AML-193 (cell line): ENCODE measurements at places on chromosomes 11 and 22.

DNA sequence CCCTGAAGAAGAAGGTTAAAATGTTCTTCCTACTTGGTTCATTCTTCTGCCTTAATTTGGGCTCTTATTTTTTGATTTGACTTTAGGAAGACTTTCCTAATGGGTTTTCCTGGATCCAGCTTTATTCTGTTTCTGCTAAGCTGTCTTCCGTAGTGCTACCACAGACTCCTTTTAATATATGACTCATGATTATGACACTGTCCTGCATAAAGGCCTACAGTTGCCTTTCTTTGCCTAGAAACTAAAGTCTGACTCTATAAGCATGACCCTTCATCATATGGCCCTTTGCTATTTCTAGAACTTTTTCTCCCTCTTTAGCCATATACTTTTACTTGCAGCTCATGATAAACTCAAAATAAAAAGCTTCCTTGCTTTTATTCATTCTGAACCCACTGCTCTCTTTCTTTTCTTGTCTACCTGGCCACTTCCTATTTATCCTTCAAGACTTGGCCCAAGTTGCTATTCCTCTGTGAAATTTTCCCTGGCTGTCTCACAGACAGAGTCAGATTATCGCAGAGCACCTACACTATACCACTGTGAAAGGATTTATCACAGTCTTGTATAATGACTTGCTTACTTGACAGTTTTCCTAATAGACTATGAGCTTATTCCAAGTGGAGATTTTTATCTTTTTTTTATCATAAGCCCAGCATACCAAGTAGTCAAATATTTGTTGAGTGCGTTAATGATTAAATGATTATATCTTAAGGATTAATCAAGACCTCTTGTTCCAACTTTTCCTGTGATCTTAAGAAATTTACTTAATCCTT lies 24.7 kb downstream of the TBCEL start:
- DNase-seq = no peak

- DNase-seq = no peak
These were observed 236.5 kb downstream of the DDX10 start for GRCh38 chr11:108901359-108901758.

- DNase-seq = peak; percentile 42
These were observed 4.6 kb upstream of the ACER3 start for GRCh38 chr11:76856106-76856505.

DNA sequence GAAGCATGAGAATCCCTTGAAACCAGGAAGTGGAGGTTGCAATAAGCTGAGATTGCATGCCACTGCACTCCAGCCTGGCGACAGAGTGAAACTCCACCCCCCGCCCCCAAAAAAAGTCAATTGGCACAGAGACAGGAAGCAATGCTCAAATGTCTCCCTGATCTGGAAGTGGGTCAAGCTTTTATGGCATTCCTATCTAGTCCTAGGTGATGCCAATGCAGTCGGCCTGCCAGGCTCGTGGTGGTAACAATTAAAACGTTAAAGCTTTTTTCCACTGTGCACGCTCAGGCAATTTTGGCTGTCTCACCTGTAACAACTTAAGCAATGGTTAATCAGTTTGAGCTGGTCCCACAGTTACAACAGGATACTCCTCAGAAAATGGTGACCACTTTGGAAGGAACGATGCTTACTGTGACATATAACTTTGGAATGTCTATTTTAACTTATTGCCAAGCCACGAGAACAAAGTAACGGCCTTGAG lies 18.9 kb upstream of the PISD start:
- DNase-seq = no peak

DNA sequence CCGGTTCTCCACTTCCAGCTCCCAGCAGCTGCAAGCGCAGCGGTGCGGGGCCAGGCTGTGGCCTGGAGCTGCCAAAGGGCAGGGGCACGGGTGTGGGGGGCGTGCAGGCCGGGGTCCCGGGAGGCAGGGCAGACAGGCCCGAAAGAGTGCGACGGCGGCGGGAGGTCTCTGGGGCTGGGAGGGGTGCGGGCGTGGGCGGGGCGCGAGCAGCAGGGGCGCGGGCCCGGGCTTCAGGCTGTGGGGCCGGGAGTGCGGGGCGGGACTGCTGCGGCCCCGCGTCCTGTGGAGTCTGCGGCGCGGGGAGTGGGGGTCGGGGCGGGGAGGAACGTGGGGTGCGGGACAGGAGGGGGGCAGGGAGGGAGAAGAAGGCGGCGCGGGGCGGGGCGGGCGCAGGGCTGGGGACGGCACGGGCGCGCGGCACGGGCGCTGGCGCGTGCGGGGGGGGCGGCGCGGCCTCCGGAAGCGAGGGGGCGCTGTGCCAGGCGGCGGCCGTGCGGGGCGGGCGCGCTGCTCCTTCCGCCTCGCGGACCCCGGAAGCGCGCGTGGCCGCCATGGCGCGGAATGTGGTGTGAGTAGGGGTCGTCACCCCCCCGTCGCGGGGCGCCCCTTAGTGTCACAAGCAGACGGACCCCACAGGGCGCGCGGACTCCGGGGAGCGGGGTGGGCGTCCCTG lies at the start of gene MRPL23:
TSS of gene MRPL23 (plus strand) at position 521 of the 673 bp plus-strand sequence. CDS start at position 552, 31 bp downstream.
- DNase-seq = no peak

DNA sequence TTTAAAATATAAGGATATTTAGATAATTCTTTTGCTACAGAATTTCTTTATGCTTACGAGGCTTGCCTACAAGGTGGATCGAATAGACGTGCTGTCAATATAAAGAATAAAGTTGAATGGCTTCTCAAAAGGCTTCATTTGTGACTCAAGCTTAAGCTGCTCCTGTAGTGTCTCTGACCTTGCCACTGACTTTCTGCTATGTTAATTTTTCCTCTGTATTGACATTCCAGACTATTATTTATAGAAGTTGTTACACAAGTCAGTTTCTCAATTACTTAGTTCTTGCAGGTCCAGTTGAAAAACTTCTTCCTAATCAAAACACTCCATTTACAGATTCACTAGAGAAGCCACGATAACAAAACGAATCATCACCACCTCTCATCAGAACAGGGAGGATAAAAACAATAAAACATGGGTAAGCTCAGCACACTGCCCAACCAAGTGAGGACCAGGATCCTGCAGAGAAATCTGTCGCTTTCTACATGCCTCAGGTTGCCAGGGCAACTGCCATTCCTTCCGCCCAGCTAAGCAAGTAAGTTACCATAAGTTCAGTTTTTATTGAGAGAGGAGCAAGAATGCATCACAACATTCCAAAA lies 39.0 kb upstream of the CHKA start:
- DNase-seq = no peak

- DNase-seq = no peak
These were observed 14.3 kb upstream of the SYVN1 start for GRCh38 chr11:65148657-65149056.

GRCh38 chr11:57791321-57792059 lies 29.9 kb downstream of the CTNND1 start:
- DNase-seq = no peak

GRCh38 chr11:72203163-72203562 lies 11.2 kb downstream of the FOLR1 start:
- DNase-seq = no peak

DNA sequence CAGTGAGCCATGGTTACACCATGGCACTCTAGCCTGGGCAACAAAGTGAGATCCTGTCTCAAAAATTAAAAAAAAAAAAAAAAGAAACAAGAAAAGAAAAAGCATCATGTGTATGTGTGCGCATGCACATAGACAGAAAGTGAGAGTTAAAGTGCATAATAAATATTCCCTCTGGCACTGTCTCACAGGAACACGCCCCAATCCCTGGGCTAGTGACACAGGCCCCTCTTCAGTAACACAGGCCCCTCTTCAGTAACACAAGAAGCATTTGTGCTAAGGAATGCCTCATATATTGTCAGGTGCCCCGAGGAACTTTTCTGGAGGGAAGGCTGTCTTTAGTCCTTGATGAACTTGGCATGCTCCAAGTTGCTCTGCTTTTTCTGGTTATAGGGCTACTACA lies 57.5 kb downstream of the RPL27A start:
- DNase-seq = no peak

GRCh38 chr22:45877036-45877380 lies 100.0 kb downstream of the WNT7B start:
- DNase-seq = no peak

GRCh38 chr11:11186249-11186648 lies 166.8 kb downstream of the CSNK2A3 start:
- no peak for DNase-seq

DNA sequence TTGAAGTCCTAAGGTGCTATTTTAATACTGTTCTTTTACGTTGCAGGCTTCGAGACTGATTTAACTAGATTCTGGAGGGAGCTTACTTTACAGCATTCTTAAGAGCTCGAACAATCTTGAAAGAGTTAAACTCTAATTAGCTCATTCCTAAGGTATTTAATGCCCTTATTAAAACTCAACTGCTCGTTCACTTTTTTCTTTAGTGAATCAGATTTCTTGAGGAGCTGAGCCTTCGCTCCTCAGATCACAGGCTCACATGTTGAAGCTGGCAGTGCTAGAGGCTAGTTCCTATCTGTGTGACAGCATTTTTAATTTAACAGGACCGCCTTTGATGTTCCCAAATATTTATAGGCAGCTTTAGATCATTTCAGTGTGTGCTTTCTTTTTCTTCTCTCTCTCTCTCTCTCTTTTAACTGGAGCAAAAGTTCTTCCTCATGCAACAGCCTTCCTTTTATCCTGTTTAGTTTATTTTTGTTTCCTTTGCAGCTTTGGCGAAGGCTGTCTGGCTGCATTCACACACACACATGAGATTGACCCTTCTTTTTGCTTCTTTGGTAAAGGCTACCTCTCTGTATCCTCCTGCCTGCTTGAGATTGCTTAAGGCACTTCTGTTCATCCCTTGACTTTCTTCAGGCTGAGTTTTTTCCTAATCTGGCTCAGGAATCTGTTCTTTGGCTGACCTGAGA lies 21.0 kb downstream of the ZNRF3 start:
- DNase-seq = no peak

DNA sequence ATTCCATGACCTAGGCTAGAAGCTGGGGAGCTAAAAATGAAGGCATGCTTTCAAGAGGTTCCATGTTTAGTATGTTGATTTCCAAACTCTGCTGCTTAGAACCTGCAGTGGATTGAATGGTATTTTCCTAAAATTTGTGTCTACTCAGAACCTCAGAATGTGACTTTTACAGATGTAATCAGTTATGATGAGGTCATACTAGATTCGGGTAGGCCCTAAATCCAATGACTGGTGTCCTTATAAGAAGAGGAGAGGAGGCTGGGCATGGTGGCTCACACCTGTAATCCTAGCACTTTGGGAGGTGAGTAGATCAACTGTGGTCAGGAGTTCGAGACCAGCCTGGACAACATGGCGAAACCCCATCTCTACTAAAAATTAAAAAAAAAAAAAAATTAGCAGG lies 3.5 kb upstream of the FEZ1 start:
- DNase-seq = no peak

- DNase-seq = no peak
These were observed 125.3 kb downstream of the FEZ1 start for GRCh38 chr11:125370561-125371389.

- no peak for DNase-seq
These were observed 61.8 kb downstream of the FBLN1 start for GRCh38 chr22:45564349-45565030.

DNA sequence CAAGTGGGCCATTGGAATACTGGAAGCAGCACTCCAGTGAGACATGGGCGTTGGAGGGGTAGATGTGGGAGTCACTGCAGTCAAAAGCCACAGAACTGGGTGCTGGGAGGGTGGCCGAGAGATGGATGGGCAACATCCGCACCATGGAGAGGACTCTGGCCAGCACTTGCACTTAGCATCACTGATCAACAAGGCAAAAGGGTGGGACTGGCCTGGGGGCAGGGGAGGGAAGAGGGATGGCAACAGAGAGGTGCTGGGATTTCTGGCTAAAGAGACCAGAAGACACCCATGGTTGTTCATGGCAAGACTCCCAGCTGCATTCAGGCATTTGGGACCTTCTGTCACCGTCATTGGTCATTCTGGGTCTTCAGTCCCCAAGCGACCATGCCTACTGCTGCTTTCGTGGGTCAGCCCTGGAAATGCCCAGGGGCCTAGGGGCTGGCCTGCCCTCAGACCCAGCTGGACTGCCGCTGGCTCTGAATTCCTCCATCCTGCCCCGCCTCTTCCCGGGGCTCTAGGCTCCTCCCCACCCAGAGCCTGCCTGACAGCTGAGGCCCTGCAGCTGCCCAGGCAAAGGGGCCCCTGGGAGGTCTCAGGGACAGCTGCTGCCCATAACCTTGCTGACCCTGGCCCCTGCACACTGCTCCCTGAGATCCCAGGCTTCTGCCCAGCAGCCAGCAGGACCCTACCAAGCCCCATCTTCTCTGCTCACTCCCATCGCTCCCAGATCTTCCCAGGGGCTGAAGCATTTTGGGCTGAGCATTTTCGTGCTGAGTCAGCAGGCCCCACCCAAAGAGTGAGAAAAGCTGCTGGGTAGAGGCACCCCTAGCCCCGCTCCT lies 13.0 kb upstream of the CDC42EP2 start:
- DNase-seq = no peak

DNA sequence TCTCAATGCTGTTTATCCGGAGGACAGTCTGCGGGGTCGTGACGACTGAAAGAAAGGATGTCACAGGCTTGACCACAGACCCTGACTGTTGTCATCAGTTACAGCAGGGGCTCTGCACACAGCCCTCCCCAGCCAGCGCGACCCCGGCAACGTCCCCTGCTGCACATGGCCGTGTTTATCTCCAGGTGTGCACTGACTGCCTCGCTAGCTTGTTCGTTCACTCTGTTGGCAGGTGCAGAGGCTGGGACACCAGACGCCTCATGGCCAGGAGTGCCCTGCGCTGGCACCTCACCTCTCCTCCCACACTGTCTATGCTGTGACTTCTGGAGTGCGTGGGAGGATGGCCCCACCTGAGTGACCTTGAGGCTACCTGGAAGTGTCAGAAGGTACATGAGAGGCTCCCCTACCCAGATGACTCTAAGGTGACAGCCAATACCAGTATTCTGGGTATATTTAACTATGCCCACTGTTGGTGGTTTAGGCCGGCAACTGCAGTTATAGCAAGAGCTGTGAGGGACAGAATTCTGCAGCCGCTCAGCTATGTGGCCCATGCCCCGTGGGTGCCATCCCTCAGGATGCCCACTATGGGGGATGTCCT lies 12.2 kb downstream of the MRPL21 start:
- no peak for DNase-seq

DNA sequence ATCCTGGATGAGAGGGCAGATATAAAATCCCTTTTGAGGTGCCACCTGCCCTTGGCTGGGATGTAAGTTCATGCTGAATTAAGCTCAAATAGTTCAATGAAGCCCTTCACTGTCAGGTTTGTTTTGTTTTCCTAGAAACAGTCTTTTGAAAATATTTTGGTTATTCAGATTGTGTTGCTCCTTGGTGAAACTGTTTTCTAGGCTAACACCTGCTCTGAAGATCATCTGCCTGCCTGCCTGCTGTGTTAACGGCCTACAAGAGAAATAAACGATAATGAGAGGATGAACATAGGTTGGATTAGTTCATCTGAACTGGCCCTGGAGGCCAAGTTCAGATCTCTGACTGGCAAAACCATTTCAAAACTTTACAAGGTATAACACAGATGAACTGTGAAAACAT lies 67.4 kb downstream of the ZBTB44 start:
- no peak for DNase-seq
